ENCODE measurements at places on chromosomes 7 and 10.

GRCh38 chr7:17706275-17706674 lies 234.0 kb downstream of the SNX13 start:
- DNase-seq: no peak

DNA sequence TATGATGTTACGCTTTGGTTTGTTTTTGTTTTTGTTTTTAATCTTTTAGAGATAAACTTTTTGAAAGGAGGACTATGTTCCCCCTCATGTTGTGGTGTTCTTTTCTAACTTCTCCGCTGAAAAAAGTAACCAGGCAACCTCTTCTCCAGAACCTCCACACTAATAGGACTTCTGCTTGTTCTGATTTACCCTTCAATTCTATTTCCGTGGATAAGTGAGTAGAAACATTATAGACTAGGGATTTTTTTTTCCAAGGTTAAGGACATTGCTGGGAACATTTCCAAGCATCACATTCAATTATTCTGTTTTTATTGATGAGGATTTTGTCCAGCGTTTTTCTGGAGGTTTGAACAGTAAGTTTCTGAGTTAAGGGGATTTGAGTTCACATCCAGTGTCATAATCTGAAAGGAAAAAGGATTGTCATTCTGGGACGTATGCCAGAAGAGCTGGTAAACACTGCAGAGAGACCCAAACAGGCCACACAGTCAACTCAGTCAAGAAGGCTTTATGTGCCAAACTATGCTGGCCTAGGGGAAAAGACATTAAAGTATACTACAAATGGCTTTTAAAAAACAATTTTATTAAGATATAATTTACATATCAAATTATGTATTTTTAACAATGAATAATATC lies 28.3 kb upstream of the RALA start:
- no peak for DNase-seq

- no peak for DNase-seq
These were observed 38.2 kb upstream of the FIGNL1 start for GRCh38 chr7:50488379-50488778.

- DNase-seq: no peak
These were observed 161.1 kb downstream of the FAM107B start for GRCh38 chr10:14613588-14613920.

DNA sequence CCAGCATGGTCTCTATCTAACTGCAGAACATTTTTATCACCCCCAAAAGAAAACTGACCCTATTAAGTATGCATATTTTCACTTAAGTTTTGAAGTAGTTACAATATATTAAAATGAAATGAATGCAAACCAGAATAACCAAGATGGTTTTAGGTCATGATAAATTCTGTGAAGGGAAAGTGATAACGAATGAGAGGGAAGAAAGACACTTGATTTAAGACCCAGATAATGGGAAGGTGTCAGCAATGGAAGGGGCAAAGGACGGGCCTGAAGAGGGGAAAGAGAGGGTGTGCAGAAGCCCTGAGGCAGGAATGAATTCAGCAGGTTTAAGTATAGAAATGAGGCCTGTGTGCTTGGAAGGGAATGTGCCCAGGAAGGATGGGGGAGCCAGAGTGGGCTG lies 61.1 kb upstream of the IGFBP3 start:
- DNase-seq: no peak

GRCh38 chr10:22816298-22816653 lies 101.9 kb upstream of the PIP4K2A start:
- no peak for DNase-seq

DNA sequence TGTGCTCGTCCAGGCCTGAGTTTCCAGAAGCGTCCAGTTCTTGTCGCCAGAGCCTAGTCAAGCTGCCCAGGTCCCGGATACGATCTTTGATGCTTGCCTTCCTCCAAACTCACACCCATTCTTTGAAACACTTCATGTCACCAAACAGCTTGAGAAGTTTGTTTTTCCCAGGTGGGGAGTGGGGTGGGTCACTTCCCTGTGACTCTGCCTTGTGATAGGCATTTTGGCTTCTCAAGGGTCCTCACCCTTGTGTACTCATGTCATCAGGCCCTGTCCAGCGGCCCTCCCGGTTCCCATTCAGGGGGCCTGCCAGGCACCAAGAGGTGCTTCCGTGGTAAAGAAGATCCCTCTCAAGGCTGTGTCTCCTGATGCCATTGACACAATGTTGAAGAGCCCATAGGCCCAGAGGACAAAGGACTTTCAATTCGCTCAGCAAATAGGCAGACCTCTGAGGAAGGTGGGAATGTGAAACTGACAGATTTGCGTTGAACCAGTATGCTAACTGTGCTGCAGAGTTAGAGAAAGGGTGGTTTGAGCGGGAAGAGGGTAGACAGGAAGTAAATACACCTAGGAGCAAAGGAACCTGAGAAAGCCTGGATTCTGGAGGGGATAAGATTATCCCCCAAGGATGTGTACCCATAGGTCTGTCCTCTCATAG lies 24.7 kb upstream of the SFTPA1 start:
- DNase-seq: no peak

Measured in effector memory CD4-positive, alpha-beta T cell (primary cell).